ENCODE measurements at places on chromosomes 7 and 10.
A peak's percentile ranks its signal among the peaks of the same experiment; 100 is the strongest.

- peak; percentile 21 for DNase-seq
These were observed 670 bp downstream of the TPK1 start for GRCh38 chr7:144835155-144835611.

DNA sequence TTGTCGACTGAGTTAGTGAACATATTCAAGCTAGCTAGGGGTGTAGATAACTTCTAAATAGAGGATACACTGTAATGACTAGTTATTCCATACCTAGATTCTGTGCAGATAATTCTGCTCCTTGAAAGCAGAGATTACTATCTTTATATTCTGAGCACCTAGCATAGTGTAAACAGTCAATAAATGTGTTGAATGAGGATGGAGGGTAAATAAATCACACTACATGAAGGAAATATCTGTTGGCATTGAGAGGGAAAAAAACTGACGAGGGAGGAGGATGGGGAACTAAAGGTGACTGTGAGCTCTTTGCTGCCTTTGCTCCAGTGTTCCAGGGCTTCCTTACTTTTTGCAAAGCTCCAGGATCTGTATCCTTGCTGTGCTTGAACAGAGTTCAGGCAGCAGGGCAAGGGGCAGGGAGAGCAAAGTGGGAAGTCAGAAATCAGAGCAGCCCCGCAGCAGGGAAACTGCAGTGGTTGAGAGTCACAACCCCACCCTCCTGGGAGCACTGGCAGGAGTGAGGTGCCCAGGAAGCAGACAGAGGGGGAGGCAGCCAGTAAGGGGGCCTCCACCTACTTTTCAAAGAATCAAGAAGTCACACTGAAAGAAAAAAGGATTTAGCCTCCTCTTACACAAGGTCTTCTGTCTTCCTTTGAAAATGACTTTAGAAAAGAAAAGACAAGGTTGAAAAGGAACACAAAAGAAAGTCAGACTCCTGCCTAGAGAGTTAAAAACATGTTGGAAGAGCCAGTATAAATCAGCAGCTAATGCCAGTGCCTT, 71.8 kb upstream of the LRRN3 start:
- no peak for DNase-seq

- no peak for DNase-seq
These were observed 17.4 kb upstream of the KIF5B start for GRCh38 chr10:32073659-32074058.

- DNase-seq, result peak; percentile 33
These were observed 8.4 kb upstream of the RBM28 start for GRCh38 chr7:128352153-128352537.

DNA sequence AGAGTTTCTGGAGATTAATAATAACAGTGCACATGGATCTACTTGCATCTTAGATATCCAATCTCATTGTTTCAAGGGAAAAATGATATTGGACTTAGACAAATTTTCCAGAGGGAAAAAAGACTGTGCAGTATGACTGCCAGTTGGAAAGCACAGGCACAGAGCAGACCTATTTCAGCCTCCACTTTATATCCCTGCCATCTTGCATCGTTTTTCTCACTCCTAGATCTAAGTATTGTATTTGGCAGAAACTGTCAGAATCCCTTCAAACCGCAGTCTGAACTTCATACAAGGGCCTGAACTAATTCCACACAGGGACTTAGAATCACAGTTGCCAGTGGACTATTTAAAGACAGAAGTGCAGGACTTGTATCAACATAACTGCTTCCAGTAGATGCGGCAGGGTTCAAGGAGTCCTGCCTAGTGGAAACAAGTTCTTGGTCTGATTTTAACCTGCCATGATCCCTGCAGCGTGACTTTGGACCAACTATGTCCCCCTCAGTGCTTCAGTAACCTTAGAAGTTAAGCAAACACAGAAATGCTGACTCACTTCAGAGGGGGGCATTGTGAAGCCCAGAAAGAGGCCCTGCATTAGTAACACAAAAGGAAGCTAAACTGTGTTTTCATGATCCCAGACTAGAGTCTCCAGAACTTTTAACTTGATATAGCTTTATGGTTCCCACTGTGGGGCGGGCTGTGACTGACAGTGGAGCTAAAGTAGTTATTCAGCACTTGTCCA, 95.7 kb upstream of the PALS2 start:
- DNase-seq, result no peak

DNA sequence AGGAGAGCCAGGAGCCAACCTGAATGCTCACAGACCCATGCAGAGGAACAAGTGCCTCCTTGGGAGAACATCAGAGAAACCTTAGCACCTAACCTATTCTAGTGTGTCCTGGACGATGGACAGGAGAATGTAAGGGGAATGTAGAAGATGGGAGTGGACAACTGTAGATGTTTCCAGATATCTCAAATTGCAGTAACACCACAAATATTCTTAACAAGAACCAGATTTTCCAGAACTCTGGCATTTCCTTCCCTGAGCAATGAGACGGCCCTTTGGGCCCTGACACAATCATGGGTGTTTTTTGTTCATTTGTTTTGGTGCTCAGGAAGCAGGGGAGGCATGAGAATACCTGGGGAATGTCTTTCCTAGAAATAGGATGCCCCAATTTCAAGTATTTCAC, 196.1 kb upstream of the PRSS1 start:
- DNase-seq, result no peak

DNA sequence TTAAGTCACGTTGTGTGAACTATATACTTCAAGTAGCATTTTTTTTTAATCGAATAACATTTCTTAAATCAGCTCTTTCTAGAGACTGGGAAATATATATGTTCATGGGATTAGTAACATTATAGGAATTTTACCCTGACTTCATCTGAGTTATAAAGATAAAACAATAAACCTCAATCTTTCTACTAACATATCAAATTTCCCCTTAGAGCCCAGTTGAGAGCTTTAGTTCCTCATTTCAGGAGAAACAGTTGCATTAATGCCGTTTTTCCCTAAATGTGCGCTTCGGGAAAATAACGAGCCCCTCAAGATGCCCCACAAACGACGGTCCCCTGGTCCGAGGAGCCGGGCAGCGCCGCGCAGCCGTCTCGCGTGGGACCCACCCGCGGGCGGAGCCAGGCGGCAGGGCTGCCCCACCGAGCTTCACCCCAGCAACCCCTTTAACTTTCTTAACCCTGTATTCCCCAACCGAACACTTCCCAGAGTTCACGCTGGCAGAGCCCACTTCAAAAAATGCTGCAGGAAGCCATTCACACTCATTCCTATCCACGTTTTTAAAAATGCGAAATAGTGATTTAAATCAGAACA, 152.5 kb upstream of the YAE1 start:
- DNase-seq, result no peak

DNA sequence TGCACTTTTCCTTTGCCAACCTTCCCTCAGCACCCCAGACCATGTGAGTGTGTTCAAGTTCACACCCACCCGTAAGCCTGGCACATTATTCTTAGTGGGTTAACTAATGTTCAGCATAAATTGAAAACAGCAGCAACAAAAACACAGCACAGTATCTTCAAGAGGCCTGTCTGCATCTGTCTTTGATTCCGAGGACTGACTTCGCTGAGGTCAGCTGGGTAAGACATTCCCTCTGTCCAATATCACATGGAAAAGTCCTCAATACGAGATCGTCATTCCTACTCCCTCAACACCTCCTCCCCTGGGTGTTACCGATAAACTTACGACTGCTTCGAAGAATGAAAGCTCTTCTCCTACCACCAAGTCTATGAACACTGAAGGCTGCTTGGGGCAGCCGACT, 218.8 kb downstream of the SFMBT2 start:
- no peak for DNase-seq

- no peak for DNase-seq
These were observed 12.6 kb downstream of the PDGFA start for GRCh38 chr7:506921-507622.

DNA sequence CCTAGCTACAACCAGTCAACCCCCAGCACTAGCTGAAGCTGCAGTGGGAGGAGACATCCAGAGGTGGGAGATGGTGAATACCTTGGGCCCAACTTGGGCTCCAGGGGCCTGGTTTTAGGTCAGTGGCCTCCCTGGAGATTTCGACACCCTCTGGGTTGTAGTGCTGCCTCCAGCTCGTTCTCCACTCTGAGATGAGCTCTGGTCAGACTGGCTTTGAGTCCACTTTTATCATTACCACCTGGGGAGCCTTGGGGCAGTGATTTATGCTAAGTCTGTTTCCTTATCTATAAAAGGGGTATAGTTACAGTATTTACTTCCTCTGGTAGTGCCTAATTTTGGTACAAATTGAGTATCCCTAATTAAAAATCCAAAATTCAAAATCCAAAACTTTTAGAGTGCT, 22.8 kb downstream of the PPIA start:
- DNase-seq, result no peak

DNA sequence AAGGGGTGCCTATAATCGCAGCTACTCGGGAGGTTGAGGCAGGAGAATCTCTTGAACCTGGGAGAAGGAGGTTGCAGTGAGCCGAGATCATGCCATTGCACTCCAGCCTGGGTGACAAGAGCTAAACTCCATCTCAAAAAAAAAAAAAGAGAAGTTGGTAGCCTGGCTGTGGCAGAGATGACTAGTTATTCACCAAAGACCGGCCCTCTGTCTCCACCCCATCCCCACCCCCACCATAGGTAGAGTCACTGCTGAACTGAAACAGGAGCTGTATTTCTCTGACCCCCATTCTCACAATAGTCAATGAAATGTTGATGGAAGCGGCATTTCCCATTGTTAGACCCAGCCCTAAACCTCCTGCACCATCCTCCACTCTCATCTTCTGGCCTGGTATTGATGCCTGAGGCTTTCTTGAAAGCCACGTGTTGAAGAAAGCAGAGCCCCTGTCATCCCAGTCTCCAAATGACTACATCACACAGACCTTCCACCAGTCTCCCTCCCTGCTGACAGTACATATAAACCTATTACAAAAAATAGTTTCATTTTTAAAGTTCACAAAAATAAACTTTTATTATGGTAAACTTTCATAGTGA, 9.4 kb upstream of the PIK3CG start:
- no peak for DNase-seq

DNA sequence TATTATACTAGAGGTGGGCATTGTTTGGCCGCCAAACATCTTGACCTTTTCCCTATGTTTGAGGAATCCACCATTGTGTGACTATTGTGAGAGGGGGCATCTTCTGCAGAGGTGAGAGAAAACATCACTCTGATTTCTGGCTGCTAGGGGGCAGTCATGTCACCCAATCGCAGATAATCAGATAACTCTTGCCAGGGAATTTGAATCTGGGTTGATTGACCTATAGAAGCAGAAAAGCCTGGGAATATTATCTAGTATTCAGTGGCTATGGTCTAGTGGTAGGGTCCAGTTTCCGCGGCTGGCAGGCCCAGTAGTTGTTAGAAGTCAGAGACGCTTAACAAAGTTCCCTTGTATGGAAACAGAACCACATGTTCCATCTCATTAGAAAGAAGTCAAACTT, 808.5 kb downstream of the PHTF2 start:
- no peak for DNase-seq

GRCh38 chr10:78224602-78225001, 190.9 kb downstream of the RPS24 start:
- no peak for DNase-seq

GRCh38 chr7:158369866-158370265, 217.8 kb downstream of the PTPRN2 start:
- DNase-seq, result no peak

DNA sequence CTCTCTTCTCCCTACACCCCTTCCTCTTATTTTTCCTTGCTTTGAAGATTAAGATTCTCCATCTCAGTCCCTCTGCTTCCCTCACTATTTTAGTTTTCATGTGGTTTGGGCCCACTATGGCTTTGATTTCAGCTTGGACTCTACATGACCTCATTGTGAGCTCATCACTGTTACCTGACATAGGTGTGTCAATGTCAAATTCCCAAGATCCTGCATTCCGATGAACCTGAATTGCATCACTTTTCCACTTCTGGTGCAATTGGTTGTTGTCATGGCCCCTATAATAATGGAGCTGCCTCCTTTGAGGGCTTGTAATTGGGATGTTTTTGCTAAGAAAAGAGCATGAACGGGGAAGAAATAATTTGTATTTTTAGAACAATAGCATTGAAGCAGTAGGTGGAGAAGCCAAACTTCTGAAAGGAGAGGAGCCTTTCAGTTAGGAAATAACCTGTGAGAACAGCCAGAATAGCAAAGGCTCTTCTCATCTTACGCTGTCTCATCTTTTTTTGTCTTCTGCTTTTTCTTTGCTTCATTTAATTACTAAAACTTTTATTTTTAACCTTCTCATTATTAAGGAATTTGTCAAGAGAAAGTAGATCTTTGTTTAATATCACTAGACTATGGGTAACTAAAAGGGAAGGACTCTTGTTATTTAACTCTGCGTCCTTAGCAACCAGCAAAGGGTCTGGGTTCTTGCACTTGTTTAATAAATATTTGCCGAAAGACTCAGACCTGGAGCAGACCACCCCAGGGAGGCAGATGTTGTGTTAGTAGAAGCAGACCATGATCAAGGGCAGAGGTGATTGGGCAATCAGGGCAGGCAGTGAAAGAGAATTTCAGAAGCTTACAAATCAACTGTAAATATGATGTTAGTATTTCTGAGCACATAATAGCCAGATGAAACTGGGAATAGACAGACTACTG, 95.4 kb downstream of the TES start:
- no peak for DNase-seq

- no peak for DNase-seq
These were observed 12.3 kb downstream of the HYCC1 start for GRCh38 chr7:23001610-23002009.

DNA sequence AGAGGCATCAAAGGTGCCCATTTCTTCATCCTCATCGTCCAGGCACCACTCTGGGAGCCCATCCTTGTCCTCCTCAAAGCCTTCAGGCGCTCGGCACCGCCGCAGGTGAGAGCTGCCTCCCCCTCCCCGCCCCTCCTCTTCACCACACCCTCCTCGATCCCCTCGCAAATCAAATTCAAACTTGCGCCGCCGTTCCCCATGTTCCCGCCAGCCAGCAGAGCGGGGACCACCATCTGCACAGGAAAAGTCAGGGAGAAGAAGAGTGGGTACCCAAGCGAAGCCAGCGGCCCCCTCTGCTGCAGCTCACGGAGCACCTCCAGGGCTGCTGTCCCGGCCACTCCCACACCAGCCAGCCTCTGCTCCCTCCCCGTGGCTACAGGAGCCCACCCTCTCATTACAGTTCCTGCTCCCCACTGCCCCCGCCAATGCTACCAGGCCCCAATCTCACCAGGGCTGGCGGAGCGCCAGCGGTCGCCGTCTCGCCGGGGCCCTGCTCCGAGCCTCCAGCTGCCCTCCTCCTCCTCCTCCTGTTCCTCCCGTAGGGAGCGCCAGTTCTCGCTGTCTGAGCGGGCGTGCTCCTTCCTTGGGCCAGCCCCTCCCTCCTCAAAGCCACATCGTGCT, 7.7 kb downstream of the GIGYF1 start:
- no peak for DNase-seq

DNA sequence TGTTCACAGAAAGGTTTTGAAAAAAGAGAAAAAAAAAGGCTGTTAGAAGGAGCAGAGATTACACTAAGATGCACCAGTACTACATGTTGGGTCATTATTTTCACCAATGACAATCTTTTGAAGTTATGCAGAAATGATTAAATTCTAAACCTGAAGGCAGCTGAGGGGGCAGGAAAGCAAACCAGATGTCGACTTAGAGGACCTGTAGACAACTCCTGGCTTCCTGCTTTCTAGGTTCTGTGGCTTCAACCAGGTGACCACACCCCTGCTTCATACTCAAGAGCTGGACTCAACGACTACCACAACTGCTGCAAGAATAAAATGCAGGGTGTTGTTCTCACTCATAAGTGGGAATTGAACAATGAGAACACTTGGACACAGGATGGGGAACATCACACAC, 30.0 kb downstream of the MYOF start:
- no peak for DNase-seq

- peak; percentile 99 for DNase-seq
These were observed at the start of gene LUC7L2 for GRCh38 chr7:139359366-139360209. Gene LUC7L2, plus strand, starts transcription at chr7:139359894. Its CDS starts 368 bp downstream, at chr7:139360262.
